ENCODE measurements at places on chromosomes 1 and 21. TPM values are rescaled to one million over a fixed set of nuclear protein-coding genes. Genes with fewer than 3 reads are reported as not detected.

- DNase-seq, result no peak
These were observed 537 bp upstream of the KLHL17 start for GRCh38 chr1:959731-960362.

GRCh38 chr1:89945852-89946476 is 48.9 kb upstream of the ZNF326 start:
- no peak for DNase-seq

DNA sequence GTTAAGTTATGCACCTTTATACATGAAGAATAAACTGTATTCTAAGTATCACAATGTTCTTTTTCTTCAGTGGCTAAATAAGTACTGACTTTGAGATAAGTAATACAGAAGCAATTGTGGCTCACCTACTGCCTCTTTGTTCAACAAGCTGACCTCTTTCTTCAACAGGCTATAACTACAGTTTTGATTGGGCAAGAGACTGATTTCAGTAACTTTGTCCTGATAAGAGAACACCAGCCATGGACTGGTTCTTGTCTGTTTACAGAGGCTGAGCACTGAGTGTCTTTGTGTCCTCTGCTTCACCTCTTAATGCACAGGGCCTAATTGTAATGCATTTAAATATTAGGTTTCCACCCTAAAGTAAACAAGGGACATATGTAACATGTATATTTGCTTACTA is 34.6 kb upstream of the PDE4B start:
- DNase-seq, result no peak

Gene HTR6
- not detected for total RNA-seq

DNA sequence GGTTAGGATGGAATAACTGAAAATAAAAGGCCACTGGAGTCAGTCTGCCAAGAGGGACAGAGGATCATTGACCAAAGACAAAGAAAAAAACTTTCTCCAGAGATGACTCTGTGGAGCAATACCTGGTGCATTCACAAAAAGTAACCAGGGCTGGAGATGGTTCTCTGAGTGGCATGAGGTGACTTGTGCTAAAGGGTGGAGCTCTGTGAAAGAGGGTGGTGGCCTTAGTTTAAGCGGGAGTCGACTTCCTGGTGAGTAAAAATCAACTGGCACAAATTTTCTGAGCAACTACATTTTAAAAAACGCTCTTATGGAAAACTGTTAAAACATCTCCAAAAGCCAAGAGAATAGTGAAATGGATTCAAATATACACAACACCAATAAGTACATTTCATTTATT is 10.0 kb downstream of the NHLH2 start:
- DNase-seq, result no peak

Data from cardiac septum (tissue), 1 donor.